Esophagus squamous epithelium (tissue), 5 donors: ENCODE measurements at places on chromosomes 2 and 18. TPM values are rescaled to one million over a fixed set of nuclear protein-coding genes. Genes with fewer than 3 reads are reported as not detected.

Gene PNO1
- 17.2 TPM for total RNA-seq

Gene DLX2
- total RNA-seq: not detected

DNA sequence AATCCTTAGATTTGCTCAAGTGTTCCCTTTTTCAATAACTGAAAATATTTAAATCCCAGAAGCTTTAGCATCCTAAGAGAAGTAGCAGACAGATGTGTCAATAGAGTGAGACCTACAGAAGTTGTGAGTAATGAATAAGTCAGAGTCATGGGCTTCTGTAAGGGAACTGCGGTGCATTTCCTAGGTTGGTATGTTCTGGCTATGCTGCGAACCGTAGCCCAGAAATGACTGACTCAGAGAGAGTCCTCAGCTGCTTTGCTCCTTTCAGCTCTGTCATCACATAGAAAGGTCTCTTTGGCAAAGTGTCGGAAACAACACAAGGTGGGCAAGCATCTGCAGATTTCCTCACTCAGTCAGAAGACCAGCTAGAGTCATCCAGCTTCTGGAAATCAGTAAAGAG lies 297.1 kb downstream of the ARHGAP15 start:
- DNase-seq: no peak

- no peak for DNase-seq
Measured at GRCh38 chr2:215724146-215724545, 288.3 kb upstream of the FN1 start.

DNA sequence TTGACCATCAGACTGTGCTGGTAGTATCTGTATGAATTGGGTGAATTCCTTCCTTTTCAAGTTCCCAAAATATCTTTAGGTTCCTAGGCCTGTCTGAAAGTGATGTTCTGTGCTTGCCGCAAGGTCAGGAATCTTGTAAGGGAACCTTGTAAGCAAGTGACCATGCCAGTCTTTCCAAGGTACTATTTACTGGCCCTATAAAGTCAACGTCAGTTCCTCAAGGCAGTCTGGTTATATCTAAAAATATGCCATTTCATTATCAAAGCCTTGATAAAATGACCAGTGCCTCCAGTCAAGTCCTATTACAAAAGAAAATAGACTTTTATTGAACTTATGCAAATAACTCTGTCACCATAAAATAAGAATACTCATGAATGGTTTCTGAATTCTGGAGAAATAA lies 88.4 kb upstream of the TPO start:
- DNase-seq: no peak

DNA sequence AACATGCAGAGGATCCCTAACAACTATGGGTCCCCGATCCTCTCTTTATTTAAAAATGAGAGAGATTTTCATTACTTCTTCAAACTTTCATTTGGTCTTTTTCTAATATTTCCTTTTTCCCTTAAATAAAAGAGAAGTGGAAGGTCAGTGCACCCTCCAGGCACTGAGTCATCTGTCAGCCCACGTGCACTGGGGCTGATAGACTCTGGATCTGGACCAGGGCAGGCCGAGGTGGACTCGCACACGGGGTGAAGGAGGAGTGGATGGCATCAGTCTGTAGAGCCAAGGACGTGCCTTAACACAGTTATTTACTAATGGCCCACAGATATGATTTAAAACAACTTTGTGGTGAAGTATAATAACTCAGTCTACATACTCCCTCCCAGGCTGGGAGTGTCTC lies 214.4 kb upstream of the TMEM200C start:
- no peak for DNase-seq

GRCh38 chr2:217858519-217859491 lies 144.0 kb downstream of the TNS1 start:
- DNase-seq: no peak

- no peak for DNase-seq
Measured at GRCh38 chr2:238462782-238463396, 36.2 kb downstream of the ASB1 start.

- DNase-seq: no peak
Measured at GRCh38 chr18:32542221-32542798, 71.6 kb upstream of the GAREM1 start.

DNA sequence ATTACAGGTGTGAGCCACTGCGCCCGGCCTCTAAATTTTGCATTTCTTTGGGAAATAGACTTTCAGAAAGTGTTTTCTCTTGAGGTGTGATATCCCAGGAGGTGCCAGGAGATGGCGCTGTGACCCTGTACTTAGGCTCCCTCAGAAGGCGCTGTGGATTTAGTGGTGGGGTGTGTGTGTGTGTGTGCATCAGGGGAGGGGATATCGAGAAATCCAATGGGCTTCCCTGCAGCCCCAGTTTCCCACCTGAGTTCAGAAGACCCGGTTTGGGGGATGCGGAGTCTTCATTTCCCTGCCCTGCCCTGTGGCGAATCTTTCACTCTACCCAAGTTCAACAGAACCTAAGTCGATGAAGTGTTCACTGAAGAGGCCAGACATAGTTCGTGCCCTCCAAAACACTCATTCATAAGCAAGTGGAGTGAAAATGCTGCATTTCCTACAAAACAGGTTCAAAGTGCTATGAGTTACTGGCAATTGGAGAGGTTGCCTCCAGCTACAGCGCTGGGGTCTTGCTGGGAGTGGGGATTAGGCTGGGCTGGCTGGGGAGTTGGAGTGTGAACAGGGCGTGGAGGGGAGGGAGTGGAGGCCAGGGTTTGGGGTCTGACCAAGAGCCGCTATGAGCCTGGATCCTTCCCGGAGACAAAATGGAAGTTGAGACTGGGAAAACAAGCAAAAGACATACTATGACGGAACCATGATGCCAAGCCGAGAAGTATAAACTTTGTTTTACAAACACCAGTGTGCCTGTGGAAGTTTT lies 6.5 kb upstream of the WNT6 start:
- DNase-seq: no peak

DNA sequence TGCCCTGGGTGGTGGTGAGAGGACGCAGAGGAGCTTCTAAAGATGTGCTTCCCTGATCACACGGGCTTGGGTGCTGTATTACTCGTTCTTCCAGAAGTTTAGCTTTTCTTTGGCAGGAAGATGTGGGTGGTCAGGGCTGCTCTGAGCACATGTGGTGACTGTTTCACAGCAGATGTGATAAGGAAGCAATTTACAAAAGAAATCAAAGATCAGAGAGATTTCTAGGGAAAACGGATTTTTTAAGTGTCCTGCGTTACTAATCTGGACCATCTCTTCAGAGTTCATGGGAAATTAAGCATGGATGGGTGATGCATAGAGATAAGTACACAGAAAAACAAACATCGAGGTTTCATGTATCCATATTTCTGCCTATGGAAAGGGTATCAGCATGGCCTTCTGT lies 99.4 kb downstream of the WDSUB1 start:
- DNase-seq: no peak
